ENCODE measurements at places on chromosomes 6 and 20.

DNA sequence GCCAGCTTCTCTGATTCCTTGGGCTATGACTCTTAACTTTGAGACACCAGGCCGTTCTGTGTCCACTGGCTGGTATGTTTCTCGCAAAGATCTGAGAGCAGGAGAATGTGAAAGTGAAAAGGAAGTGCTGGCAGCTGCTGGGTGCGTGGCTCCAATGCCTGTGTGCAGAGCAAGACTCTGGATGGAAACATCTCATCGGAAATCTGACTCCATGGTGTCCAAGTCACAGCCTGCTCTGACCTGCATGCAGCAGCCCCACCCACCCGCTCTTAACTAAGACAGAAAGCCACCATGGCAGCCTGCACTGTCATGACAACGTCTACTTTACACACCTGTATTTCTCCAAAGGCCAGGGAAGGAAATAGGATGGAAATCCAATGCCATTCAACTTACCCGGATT is 66.3 kb upstream of the MPC1 start:
- DNase-seq, result no peak

- no peak for DNase-seq
Observed at GRCh38 chr20:53539516-53539915, 54.1 kb downstream of the ZNF217 start.

GRCh38 chr20:61760731-61761130 is 304.9 kb downstream of the TAF4 start:
- DNase-seq, result no peak

DNA sequence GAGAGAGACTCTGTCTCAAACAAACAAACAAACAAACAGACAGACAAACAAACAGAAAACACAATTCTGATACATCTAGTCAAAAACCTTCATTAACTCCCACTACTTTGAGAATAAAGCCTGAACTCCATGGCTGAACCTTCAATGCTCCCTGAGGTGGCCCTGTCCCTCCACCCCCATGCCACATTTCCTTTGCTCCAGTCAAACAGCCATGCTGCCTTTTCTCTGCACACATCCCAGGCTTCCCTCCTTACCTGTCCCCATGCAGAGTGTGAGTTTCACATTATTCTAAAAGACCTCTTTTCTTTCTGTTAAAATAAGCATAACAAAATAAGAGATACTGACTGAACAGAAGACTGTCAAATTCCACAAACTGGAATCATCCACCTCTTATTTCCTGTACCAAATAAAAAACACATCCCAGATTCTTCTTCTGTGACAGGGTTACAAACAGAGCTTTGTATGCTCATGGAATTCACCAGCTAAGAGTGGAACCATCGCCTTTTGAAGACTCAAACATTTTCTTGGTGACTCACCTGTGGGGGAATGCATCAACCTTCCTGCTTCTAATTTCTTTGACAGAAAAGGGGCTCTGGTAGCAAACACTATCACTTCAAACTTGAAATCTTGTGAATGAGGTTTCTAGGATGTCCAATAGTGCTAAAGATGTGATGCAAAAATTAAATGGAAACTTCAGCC is 71.0 kb upstream of the SLC22A16 start:
- no peak for DNase-seq

- DNase-seq, result no peak
Observed at GRCh38 chr6:3340894-3341293, 82.1 kb downstream of the PSMG4 start.

- no peak for DNase-seq
Observed at GRCh38 chr6:151914484-151914883, 107.0 kb downstream of the ESR1 start.

GRCh38 chr6:33761922-33762629 is 15.4 kb upstream of the IP6K3 start:
- DNase-seq, result peak; percentile 74

DNA sequence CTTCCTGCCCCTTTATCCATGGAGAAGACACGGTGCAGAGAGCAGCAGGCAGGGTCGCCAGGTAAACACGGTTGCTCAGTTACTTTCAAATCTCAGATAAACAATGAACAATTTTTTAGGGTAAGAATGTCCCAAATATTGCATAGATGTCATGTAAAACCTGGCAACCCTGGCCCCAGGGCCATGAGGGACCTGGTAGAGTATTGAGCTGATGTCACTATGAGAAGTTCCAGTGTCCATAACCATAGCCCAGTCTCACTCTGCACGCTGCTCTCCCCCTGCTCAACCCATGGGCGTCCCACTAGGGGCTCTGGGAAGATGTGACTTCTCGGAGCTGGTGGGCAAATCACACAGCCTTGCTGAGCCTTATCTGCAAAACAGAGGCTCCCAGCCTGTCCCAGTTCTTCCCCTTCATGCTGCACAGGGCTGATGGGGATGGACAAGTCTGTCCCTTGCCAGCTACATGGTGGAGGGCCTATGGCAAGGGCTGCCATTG is 71.3 kb upstream of the TOP1 start:
- no peak for DNase-seq

GRCh38 chr6:47587493-47587892 is 109.9 kb downstream of the CD2AP start:
- no peak for DNase-seq

GRCh38 chr6:131844243-131844841 is 36.5 kb downstream of the ENPP1 start:
- DNase-seq, result no peak

DNA sequence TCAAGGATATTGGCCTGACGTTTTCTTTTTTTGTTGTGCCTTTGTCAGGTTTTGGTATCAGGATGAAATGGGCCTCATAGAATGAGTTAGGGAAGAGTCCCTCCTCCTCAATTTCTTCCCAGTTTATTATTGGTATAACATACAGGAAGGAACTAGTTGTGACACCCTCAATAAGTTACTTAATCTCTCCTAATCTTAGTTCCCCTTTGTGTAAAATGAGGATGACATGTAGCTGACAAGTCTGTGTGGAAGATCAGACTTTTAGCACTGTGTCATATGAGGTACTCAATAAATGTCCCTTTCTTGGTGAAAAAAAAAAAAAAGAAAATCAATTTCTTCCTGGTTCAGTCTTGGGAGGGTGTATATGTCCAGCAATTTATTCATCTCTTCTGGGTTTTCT is 155.8 kb downstream of the PDE7B start:
- no peak for DNase-seq

- no peak for DNase-seq
Observed at GRCh38 chr20:57530327-57530981, 5.5 kb upstream of the CTCFL start.

GRCh38 chr20:10633718-10634117 is 40.1 kb downstream of the JAG1 start:
- no peak for DNase-seq

DNA sequence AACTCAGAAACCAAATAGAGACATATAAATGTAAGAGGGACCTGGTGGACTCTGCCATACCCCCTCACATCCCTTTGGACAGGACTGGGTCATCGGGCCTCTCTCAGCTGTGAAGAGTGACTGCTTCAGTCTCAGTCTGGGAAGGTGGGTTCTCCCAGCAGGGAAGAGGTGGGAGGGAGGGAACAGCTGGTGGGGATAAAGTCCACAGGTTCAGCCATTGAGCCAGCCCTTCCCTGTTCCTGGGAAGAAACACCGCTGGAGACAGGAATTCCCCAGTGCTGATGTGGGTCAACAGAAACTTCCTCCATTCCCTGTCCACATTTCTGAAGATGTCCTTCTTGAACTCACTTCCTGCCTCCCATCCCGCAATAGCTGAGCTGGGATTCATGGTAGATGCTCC is 209.2 kb upstream of the PMEPA1 start:
- DNase-seq, result no peak

GRCh38 chr6:111580401-111580800 is 25.3 kb downstream of the TRAF3IP2 start:
- no peak for DNase-seq

- no peak for DNase-seq
Observed at GRCh38 chr6:18359237-18359885, 27.8 kb upstream of the RNF144B start.

DNA sequence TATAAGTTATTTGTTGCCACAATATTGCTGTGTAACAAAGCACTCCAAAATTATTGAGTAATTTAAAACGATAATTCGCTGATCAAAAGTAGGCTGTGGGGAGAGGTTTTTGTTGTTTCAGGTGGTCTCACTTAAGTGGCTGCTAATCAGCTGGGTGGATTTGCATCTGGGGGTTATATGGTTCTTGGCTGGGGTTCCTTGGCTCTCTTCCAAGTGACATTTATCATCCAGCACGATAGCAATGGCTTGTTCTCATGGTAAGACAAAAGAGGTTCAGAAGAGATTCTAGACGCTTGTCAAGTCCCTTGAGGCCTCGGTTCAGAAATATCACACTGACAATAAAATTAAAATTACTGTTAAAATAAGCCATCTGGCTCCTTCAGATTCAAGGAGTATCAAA is 1648.8 kb downstream of the GRIK2 start:
- no peak for DNase-seq

DNA sequence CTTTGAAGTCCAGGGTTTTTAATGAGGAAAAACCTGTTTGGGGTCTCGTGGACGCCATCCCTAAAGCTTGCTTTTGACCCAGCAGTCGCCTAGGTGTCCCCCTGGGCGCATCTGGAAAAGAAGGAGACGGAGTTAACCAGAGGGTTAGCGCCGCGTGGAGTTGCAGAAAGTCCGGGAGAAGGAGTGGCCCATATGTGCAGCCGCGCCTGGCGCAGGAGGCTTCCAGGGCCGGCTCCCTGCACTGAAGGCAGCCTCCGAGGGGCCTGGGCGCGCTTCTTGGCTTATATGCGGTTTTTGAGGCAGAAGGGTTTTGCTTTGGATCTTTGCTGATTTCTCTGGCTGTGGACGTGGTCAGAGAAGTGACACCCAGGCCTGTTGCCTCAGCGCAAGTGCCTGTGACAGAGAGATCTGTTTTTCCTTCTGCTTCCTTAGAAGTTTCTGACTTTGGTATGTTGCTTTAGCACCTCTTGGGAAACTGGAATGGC is 987 bp downstream of the TMEM181 start:
- DNase-seq, result no peak

DNA sequence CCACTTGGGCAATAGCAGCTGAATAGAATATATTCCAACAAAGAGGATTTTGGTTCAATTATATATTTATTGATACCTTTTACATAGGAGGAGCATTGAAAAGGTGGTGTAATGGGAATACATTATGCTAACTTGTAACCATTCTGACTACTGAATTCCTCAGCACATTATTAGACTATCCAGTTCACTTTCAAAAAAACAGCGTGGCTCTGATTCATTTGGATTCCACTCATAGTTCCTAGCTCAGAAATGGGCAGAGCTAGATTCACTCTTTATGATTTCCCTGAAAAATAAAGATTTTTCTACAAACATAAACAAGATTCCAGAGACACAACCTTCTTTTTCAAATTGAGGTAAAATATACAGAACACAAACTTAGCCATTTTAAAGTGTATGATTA is 9.2 kb upstream of the TRERF1 start:
- DNase-seq, result no peak

GRCh38 chr6:144664947-144665346 is 379.8 kb downstream of the UTRN start:
- no peak for DNase-seq

GRCh38 chr6:43800746-43801494 is 30.9 kb downstream of the VEGFA start:
- DNase-seq, result no peak

DNA sequence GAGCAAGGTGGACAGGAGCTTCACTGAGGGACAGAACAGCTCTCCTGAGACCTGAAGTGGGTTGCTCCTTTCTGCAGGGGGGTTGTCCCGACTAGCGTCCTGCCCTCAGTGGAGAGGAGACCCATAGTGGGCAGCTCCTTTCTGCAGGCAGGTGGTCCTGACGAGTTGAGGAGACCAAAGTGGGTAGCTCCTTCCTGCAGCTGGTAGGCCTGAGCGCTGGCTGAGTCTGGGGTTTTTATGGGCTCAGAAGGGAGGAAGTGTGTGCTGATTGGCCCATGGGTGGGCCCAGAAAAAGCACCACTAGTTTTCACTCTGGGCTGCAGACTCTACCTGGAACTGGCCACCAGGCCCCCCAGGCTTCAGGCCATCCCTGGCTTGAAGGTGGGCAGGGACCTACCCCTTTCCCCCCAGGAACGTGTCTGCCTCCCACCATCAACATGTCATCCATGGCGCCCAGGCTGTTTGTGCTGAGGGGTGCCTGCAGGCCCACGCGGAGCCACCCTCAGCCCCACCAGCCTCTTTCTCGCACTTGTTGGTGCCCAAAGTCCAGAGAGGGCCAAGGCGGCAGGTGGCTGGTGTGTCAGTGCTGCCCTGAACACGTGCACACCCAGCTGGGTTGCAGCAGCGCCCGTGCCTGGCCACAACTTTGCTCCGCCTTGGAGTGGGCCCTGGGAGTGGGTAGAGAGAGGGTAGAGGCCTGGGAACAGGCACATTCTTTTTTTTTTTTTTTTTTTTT is 1.6 kb upstream of the DEK start:
- DNase-seq, result no peak

- DNase-seq, result no peak
Observed at GRCh38 chr20:57647006-57647932, 27.0 kb upstream of the ZBP1 start.

GRCh38 chr6:146028252-146028795 is 538 bp upstream of the GRM1 start:
- peak; percentile 47 for DNase-seq

DNA sequence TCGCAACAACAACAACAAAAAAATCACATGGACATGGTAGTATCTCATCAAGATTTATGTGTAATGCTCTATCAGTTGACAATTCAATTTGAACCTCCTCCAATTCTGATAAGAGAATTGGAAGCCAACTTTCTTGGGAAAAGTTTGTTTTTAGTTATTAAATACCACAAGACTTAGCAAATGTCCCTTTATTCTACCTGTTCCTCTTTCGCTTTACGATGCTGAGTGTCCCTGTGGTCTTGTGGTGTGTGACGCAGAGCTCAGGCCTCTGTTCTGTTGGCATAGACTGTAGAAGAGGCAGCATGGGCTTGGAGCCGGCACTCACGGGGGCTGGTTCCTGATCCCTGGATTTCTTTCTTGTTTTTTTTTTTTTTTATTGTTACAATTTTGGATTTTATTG is 76.7 kb downstream of the PSMB1 start:
- no peak for DNase-seq

GRCh38 chr20:24027229-24027628 is 38.6 kb upstream of the GGTLC1 start:
- DNase-seq, result no peak

GRCh38 chr6:145507239-145507638 is 228.1 kb downstream of the EPM2A start:
- no peak for DNase-seq

DNA sequence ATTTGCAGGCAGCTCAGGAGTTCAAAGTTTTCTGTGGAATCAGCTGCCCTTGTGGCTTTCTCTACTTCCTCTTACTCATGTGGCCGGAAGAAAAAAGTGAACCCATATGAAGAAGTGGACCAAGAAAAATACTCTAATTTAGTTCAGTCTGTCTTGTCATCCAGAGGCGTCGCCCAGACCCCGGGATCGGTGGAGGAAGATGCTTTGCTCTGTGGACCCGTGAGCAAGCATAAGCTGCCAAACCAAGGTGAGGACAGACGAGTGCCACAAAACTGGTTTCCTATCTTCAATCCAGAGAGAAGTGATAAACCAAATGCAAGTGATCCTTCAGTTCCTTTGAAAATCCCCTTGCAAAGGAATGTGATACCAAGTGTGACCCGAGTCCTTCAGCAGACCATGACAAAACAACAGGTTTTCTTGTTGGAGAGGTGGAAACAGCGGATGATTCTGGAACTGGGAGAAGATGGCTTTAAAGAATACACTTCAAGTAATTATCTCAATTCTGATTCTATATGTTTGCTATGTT is 1.1 kb downstream of the MGME1 start:
- DNase-seq, result no peak

- no peak for DNase-seq
Observed at GRCh38 chr6:56751604-56752003, 108.9 kb upstream of the DST start.

- DNase-seq, result no peak
Observed at GRCh38 chr6:127185437-127185995, 67.0 kb downstream of the RSPO3 start.

GRCh38 chr20:59269411-59270025 is 30.9 kb upstream of the EDN3 start:
- no peak for DNase-seq

All from dorsolateral prefrontal cortex (tissue), 122 donors.